ENCODE measurements at places on chromosomes 2 and 18. TPM values are rescaled to one million over a fixed set of nuclear protein-coding genes. Genes with fewer than 3 reads are reported as not detected.

DNA sequence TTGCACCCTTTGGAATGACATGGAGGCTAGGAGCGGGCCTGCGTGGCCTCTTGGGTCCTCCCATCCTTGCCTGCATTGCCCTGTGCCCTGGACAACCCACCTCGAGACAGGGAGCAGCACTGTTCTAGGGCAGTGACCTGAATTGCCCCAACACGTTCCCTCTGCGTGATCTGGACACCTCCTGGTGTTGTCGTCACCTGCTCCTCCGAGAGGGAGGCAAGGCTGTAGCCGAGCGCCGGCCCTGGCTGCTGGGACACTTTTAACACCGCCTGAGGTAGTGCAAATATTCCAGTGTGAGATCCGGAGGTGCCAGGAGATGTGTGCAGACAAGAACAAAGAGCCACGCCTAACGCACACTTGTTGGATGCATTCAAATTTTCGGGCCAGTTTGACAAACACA, 131.5 kb downstream of the SMAD7 start:
- DNase-seq: no peak

DNA sequence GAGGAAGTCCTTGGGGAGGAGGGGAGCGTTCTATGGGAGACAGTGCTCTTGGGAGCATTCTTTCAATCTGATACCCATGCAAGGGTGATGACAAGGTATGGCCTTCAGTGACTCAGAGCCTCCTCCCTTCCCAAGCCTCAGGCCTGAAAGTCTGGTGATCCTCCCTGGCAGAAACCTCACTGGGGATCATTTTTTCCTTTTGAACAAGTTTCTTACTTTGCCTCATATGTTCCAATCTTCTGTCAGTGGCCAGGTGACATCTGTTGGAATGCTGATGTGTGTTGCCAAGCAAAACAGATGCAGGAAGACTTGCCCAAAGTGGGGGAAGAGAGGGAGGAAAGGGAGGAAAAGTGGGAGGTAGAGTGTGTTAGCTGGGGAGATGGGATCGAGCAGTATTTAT, 224.8 kb downstream of the NEDD4L start:
- DNase-seq: no peak

DNA sequence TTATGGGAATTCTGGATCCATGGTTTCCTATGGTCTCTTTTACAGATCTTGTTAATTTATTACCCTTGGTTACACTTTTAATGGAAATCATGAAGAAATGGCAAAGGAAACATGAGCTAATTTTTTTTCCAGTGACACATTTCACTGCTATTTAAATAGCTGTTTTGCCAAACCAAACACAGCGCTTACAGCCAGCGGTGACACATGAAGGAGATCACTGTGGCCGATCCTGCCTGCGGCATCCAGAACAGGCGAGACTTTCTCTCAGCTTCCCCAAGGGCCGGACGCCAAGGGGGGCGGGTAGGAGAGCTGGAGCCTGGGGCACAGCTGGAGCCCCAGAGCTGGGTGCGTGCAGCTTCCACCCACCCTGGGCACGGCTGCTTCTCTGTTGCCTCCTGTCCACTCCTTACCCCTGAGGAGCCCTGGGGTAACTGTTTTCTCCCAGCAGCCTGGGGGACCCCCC, 81.4 kb upstream of the PKDCC start:
- DNase-seq: no peak

GRCh38 chr18:45164551-45164950, 450.7 kb upstream of the SLC14A2 start:
- DNase-seq: no peak

DNA sequence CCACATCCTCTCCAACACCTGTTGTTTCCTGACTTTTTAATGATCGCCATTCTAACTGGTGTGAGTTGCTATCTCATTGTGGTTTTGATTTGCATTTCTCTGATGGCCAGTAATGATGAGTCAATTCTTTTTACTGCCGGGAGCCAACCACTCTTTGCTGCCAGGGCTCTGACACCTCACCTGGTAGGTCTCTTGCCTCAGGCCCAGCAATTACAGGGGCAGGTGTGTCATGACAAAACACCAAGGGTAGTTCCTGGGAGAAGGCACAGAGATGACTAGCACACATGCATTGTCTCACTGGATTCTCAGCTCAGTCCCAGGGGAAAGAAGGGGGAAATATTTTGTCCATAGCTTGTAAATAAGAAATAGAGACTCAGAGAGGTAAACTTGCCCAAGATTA, 122.3 kb downstream of the CHST9 start:
- DNase-seq: no peak

- DNase-seq: no peak
These were observed 79.6 kb downstream of the PDCL3 start for GRCh38 chr2:100642425-100642824.

DNA sequence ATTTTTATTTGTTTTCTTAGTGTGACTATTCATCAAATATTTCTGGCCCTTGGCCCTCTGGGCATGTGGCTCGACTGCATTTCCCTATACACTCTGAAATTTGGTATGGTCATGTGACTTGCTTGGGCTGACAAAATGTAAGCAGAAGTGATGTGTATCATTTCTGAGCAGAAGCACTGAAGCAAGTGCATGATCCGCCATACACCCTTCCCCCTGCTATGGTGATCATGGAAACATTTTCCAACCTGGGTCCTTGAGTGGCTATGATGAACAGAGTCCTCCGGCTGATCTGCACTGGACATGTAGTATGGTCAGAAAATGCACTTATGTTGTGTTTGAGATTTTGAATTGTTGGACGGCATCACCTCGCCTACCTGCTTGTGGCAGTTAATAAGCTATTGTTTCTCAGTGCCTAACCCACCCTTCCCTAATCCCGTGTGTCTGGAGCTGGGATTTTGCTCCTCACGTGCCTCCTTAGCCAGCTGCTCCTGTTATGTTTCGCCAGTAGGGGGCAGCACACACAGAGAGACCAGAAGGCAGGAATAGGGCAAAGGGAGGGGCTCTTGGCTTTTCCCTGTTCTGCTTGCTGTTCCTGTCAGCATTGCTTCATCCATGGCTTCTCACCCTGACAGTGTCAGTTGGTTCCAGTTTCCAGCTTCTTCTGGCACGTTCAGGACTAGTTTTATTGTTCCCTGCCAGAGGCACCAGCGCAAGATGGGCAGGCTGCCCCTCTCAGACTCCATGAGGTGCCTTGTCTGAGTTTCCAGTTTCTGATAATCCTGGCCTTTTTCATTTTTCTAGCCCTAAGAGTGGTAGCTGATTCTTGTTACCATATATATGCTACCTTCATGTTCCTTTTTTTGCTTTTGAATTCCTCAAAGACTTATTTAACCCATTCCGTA, 207.4 kb downstream of the ARL6IP6 start:
- DNase-seq: peak; percentile 38

DNA sequence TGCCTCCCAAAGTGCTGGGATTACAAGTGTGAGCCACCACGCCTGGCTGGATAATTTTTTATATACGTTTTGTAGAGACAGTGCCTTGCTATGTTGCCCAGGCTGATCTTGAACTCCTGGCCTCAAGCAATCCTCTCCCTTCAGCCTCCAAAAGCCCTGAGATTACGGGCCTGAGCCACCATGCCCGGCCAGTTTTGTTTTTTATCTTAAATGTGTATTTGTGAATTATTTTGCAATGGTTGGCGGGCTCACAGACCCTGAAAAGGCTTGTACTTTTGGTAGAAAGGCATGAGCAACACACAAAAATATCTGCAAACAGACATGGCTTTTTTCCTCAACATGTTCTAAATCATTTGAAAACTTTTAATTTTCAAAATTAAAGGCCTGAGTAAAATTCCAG, 73.4 kb upstream of the TMEM18 start:
- DNase-seq: no peak

DNA sequence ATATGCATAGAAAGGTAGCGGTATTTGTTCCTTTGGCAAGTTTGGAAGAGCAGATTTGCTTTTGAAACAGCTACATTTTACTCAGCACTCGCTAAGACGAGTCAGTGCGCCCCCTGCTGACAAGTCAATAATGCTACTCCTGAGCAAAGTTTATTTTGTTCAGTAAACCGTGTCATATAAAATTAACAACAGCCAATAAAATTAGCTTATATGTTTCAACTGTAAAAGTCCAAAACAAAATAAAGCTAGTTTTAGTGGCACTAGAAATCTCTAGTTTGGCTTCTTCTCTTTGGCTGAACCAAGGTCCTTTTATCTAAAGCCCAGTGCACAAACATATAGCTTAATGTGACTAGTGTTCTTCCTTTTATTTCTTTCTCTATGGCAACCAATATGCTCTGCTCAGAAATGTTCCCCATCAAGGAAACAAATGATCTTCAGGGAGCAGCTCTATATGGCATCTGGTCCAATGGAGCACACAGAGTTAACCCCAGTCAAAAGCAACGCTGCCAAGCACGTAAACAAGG, 4.2 kb upstream of the POU3F3 start:
- DNase-seq: no peak

- no peak for DNase-seq
These were observed 222.3 kb downstream of the NEDD4L start for GRCh38 chr18:58266291-58266690.

- no peak for DNase-seq
These were observed 12.5 kb upstream of the INPP4A start for GRCh38 chr2:98432145-98432544.

- no peak for DNase-seq
These were observed 16.0 kb downstream of the EVX2 start for GRCh38 chr2:176067589-176068418.

GRCh38 chr2:96729748-96730147, 10.1 kb downstream of the LMAN2L start:
- DNase-seq: no peak

Gene HOXD4
- not detected for polyA plus RNA-seq

Gene GALNT5
- not detected for polyA plus RNA-seq

Gene UGT1A6
- not detected for polyA plus RNA-seq

Gene PAPOLG
- 15.7 TPM for polyA plus RNA-seq

Gene ZNF24
- 96.3 TPM for polyA plus RNA-seq

Gene AQP12B
- polyA plus RNA-seq: not detected

Gene ABCG8
- 0.10 TPM for polyA plus RNA-seq

Gene GALNT13
- polyA plus RNA-seq: not detected

Gene NOSTRIN
- not detected for polyA plus RNA-seq
